ENCODE measurements at places on chromosomes 1 and 21.

DNA sequence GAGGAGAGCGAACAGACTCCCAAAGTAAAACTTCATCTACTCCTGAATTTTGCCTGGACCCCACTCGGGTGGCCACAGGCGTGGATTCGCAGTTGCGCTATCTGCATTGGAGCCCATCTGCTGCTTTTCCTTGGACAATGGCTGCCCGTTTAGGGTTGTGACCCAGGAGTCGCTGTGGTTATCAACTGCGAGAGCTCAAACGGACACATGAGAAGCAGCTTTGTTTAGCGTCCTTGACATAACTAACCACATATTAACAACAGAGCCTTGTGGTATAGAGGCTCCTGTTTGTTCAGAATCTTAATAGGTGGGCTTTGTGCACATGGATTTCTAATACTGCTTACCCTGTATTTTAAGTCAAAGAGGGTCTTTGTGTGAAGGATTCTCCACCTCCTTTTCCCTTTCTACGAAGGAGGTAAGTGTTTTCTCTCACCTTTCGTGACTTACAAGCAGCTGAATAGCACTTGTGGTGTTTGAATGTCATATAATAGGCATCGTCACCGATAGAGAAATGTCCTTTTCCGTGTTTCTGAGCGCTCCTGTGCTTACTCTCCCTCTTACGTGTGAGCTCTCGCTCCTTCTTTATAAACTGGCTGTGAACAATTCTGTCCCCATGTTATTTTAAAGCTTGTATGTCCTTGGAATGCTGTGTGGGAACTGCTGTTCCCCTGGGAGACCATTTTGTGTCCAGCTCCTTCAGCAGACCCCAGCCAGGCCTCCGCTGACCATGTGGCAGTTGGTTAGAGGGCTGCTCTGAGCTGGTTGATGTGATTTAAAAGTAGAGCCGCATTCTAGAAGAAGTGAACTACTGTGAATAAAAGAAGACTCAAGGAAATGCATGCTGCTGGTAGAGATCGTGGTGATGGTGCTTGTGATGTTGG is 441.4 kb downstream of the RPS6KC1 start:
- no peak for DNase-seq

- DNase-seq, result no peak
Observed at GRCh38 chr1:153228491-153228890, 11.1 kb downstream of the PRR9 start.

DNA sequence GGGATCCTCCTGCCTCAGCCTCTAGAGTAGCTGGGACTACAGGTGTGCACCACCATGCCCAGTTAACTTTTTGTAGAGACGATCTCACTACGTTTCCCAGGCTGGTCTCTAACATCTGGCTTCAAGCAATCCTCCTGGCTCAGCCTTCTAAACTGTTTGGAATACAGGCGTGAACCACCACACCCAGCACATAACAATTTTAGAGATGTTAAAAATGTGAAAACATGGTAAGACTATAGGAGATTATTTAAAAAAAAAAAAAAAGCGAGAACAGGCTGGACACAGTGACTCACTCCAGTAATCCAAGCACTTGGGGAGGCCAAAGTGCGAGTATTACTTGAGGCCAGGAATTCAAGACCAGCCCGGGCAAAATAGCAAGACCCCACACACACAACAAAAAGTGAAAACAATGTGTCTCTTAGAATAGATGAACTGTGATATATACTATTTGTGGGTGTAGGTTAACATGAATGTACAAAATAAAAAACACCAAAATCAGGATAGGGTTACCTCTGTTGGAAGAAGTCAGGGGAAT is 19.6 kb downstream of the CCDC18 start:
- no peak for DNase-seq

GRCh38 chr1:54070171-54070837 is 16.9 kb downstream of the TCEANC2 start:
- DNase-seq, result no peak

- DNase-seq, result no peak
Observed at GRCh38 chr1:69312055-69312732, 255.5 kb upstream of the LRRC7 start.

- no peak for DNase-seq
Observed at GRCh38 chr1:33182401-33182841, 578 bp upstream of the TRIM62 start.

DNA sequence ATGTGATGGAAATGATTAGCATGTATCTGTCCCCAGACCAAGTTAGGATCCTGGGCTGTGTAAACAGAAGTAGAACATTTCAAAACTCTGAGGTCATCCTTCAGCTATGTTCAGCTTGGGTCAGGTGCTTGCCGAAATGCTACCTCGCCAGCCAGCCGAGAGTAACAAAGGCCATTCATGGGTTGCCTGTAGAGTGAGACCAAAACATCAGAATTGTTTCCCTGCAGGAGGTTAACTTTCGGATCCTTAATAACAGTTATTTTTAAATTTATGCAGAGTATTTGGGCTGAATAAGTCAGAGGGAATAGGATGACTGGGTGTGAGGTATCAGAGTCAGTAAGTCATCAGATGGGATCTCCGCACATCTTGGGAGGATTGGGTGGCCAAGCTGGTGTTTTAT is 35.6 kb downstream of the SMYD2 start:
- DNase-seq, result no peak

- DNase-seq, result no peak
Observed at GRCh38 chr1:77282866-77283539, 1.2 kb downstream of the AK5 start.

GRCh38 chr1:64866689-64867088 is 99.7 kb downstream of the JAK1 start:
- no peak for DNase-seq

DNA sequence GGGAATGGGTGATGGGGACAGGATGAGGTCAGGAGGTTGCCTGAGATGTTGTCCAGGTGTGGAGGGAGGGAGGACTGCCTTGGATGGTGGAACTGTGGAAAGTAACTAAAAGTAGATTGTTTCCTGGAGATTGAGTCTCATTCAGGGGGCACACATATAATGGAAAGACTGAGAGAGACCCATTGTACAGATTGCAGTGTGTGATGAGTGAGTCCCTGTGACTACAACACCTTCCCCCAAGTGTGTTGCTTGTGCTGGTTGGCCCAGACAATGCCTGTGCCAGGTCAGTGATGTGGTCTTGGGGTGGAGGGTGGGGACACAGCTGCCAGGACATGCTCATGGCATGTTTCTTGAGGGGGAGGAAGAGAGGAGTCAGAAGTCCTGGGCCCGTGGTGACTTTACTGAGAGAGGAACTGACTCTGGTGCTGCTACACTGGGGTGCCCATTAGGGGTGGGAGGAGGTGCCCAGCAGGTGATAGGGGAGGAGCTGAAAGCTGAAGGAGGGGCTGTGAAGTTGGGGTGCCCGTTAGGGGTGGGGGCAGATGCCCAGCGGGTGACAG is 5.2 kb downstream of the SNAP47 start:
- no peak for DNase-seq

- DNase-seq, result no peak
Observed at GRCh38 chr1:207603777-207604176, 41.2 kb upstream of the CR1L start.

GRCh38 chr1:83023212-83023611 is 975.7 kb downstream of the TTLL7 start:
- DNase-seq, result no peak

GRCh38 chr1:3945916-3946840 is 46.1 kb upstream of the C1orf174 start:
- DNase-seq, result no peak

DNA sequence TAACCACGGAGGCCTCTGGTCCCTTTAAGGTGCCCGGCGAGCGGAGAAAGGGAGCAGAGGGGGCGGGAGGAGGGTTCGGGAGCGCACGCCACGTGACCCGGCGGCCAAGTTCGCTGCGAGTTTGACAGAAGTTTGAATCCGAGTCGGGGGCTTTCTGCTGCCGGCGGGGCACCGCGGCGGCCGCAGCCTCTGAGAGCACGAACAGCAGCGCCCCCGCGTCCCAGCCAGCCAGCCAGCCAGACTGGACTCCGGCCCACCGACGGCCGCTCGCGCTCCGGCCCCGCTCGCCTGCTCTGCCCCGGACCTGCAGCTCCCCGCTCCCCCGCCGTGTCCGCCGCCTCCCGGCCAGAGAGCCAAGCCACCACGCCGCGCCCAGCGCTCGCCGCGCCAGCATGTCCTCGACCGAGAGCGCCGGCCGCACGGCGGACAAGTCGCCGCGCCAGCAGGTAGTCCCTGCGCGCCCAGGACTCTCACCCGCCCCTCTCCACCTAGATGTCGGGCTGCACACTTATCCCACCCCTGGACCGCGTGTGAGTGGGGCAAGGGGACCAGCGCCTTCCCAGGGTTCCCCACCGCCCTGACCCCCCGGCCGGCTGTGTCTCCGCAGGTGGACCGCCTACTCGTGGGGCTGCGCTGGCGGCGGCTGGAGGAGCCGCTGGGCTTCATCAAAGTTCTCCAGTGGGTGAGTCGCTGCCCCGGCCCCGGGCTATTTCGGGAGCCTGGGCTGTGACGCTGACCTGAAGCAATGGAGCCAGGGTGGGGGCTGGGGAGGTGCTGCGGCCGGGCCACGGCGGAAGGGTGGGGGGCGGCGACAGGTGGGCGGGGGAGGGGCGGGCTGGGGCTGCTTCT is at the start of gene SYPL2:
SYPL2 (plus strand) TSS at position 95 of the 849 bp plus-strand sequence; CDS start at position 393, 298 bp downstream.
- DNase-seq, result no peak

DNA sequence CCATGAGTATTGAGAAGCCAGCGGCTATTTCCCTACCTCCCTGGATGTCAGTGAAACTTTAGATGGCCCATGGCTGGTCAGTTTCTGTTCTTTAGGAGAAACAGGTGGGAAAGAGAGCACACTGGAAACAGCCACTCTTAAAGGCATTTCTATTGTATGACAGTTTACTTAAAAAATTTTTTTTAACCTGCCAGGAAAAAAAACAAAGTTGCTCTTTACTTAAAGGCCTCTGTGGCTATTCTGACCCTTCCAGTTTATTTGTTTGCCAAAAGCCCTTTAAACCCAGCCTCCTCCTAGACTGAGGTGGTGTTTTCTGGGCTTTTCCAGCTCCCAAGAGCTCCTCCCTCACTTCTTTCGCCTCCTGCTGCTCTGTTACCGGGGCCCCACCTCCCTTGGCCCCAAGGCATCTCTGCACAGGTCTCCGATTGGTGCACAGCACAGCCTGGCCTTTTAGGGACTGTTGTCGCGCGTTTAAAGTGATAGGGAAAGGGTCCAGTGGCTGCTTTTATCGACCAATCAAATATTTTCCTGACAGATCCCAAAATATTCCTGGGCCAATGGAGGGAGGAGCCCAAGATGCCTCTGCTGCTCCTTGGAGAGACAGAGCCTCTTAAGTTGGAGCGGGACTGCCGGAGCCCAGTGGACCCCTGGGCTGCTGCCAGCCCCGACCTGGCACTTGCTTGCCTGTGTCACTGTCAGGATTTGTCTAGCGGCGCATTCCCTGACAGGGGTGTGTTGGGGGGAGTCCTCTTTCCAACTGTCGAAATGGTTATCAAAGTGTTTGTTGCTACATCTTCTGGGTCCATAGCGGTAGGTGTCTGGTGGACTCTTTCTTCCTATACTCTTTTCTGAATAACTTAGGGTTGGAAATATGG is at the start of gene SH3BGR:
SH3BGR (plus strand) TSS at position 639 of the 875 bp plus-strand sequence; CDS start at position 766, 127 bp downstream.
- DNase-seq, result no peak

GRCh38 chr1:89881415-89882058 is 60.7 kb downstream of the LRRC8D start:
- no peak for DNase-seq
